Brain pericyte (primary cell): ENCODE measurements at places on chromosomes 1 and 21.

GRCh38 chr1:29227511-29227910, 3.2 kb downstream of the MECR start:
- DNase-seq, result no peak

DNA sequence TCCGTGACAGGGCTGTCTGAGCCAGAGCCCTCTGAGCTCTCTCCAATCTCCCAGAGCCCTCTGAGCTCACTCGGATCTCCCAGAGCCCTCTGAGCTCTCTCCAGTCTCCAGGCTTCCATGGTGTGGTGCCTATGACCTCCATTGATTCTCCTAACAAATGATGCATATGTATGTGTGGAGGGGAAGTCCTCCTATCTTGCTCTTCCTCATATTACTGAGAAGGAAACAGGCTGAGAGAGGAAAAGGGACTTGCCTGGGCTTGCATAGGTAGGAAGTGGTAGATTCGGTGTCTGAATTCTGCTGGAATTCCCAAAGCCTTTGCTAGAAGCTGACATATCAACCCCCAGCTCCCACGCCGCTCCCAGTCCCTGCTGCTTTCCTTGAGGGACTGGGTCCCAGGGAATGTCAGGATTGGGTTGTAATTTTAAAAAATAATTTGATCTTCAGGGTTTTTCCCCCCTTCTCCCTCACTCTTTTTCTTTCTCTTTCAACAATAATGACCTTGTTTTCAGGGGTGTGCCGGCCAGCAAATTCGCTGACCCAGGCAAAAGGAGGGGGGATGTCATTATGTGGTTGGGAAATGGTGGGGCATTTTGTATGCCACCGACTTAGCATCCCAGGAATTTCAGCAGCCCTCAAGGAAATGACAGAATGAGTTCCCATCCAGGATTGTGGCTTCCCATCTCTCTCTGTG, 42.3 kb upstream of the RUNX3 start:
- no peak for DNase-seq

DNA sequence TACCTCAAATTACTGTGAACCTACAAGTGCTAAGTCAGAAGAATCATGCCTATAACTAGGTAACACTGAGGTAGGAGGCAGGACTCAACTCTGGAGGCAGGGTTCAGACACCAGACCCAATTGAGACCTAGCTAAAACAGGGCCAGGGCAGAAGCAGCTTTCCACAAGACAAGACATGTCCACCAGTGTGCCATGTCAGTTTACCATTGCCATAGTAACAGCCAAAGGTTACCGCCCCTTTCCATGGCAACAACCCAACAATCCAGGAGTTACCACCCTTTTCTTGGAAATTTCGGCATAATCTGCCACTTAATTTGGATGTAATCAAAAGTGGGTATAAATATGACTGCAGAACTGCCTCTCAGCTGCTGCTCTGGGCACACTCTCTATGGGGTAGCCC, 432.3 kb downstream of the DPYD start:
- DNase-seq, result no peak

- DNase-seq, result no peak
Measured at GRCh38 chr1:85109475-85109874, 61.2 kb upstream of the MCOLN3 start.

- no peak for DNase-seq
Measured at GRCh38 chr1:224585051-224585450, 31.1 kb upstream of the CNIH3 start.

GRCh38 chr1:38018864-38019343, 6.4 kb downstream of the UTP11 start:
- no peak for DNase-seq

DNA sequence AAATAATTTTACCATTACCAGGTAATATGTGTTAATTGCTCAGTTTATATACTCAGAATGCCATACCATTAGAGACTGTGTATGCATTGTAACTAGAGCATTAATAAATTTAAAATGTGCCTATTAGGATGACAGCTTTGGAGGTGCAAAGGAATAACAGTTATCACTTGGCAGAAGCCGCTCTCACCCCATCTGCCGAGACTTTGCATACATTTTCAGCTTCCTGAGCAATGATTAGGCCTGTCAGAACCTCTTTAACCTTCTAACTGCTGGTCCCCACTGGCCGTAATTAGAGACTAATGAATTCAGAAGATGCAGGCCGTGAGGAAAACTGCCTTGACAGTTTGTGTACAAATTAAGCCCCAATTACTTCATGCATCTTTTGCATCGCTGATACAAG, 158.0 kb upstream of the PROX1 start:
- no peak for DNase-seq

DNA sequence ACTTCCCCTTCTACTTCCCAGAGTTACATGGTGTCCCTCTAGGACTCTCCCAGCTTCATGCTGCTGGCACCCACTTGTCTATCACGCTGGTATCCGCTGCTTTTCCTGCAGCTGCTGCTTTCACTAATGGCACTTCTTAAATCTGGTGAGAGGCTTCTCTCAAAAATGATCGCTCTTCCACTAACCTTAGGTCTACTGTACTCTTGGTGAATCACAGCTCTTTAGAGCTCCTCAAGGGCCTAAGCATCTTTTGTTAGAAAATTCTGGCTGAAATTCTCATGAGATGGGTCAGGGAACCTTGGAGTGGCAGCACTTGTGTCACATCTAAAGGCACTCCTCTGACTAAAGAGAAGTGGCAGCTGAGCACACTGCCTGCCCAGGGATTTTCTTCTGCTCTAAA, 32.1 kb downstream of the ZMYND12 start:
- no peak for DNase-seq

GRCh38 chr1:112713466-112714312, 1.4 kb downstream of the PPM1J start:
- DNase-seq, result no peak

DNA sequence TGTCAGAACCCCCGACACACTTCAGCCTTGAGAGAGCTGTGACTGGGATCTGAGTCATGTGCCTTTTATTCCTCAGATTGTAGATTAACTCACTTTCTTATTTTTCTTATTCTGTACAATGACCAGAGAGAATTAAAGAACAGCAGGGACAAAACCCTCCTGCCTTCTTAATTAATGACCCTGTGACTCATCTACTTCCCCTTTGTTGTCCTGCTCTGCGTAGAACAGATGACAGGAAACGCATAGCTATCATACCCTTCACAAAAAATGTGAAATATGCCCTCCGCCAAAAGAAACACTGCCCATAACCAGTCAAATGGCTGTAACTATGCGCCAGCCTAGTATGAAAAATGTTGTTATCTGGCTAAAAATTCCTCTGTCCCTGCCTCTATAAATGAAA, 9.1 kb upstream of the PADI2 start:
- no peak for DNase-seq

GRCh38 chr1:38852780-38853179, 6.8 kb downstream of the RRAGC start:
- DNase-seq, result no peak

DNA sequence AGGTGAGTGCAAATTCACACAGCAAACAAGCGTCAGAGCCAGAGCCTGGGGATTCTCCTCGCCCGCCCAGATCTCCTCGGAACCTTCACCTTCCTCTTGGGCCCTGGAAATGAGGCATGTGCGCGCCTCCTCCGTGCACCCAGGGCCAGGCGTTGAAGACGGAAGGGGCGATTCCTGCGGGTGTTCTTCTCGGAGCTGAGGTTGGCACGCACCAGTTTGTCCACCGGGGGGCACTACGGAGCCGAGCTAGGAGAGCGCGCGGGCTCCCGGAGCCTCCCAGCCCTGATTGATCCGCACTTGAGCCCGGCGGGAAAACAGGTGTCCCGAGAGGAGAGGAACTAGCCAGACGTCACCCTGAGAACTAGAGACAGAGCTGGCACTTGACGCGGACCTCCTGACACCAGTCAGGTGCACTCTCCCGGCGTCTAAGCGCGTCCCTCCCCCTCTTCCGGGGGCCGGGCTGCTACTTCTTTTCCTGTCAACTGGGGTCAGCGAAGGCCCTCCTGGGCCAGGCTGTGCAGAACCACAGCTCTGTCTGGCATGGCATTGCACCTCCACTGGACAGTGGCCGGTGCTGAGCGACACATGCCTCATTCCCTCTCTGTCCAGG, 18.3 kb upstream of the SERINC2 start:
- DNase-seq, result no peak

- DNase-seq, result no peak
Measured at GRCh38 chr1:111474521-111474920, 737 bp downstream of the C1orf162 start.

- DNase-seq, result no peak
Measured at GRCh38 chr1:109225711-109226445, 12.2 kb downstream of the SARS1 start.

DNA sequence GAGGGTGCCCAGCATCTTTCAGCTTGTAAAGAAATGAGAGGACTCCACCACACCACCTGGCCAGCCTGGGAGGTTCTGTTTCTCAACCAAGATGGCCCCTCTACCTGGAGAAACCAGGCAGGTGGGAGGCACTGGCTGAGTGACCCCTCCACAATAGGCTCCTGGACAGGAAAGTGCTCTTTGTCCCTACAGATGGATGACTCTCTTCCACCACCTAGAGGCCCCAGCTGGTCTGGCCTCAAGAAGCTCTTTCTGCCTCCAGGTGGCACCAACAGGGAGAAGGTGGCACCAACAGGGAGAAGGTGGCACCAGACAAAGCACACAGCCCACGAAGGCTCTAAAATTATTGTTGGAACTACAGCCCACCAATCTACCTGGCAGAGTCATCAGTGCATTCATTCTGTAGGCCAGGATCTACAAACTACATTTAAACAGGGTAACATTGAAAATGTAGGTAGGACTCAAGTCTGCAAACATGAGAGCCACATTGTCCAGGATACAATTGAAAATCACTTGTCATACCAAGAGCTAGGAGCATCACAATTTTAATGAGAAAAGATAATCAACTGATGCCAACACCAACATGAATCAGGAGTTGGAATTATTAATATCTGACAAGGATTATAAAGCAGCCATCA, 14.4 kb downstream of the TMPRSS3 start:
- DNase-seq, result no peak

DNA sequence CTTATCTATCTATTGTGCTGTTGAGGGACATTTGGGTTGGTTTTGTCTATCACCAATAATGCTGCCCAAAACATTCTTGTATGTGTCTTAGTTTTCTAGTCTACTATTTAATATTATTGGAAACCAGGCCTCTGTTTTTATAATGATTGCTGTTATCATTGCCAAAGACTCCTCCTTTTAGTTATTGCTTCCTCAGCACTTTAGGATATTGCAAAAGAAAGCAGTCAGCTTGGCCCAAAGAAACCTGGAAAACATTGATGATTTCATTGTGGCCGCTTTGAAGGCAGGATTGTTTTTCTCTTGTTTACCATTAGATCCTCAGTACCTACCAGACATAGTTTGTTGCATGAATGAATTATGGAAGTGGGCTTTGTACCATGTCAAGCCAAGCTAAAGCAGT, 20.6 kb upstream of the MTARC2 start:
- DNase-seq, result no peak

GRCh38 chr1:2322065-2322571, 69.2 kb downstream of the MORN1 start:
- peak; percentile 37 for DNase-seq

DNA sequence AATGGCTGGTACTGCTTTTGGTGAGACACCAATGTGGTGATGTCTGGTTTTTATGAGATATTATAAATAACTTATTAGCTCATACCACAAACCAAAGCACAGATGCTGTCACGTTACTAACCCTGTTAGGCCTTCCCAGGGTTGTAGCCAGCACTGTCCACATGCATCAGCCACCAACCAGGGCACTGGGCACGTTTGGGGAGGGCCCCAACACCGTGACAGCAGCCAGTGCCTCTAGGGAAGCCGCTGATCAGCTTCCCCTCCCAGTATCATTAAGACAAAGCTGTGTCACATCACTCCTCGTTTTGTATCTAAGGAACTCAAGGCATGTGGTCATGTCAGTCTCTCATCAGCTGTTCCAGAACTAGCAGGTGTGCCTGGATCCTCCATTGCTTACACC, 13.9 kb downstream of the URB1 start:
- no peak for DNase-seq

DNA sequence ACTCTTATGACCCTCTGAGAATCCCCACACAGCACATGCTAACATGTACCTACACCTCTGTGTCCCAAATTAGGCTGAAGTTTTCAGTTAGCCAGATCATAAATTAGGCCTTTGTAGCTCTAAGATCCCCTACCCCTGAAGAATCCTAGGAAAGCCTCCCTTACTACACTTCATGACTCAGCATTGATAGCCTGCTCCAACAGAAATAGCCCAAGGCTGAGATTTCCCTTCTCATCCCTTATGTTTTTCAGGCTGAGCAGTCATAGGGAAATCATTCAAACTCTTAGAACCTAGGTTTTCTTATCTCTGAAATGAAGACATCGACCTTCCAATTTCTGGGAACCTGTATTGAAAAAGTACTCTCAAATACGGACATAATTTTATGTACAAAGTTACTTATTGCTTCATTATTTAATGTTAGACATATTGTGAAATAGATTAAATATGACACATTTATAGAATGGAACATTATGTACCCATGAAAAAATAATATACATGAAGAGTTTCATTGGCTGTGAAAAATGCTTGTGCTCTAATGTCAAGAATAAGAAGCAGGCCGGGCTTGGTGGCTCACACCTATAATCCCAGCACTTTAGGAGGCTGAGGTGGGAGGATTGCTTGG, 122.4 kb upstream of the UBE2U start:
- DNase-seq, result no peak
